ENCODE measurements at places on chromosomes 5 and 9. TPM values are rescaled to one million over a fixed set of nuclear protein-coding genes. Genes with fewer than 3 reads are reported as not detected.

SH3GL2 gene
- total RNA-seq: 1.0 TPM

IFNB1 gene
- total RNA-seq: not detected

PCDHGA12 gene
- 1.7 TPM for total RNA-seq

NDOR1 gene
- 6.2 TPM for total RNA-seq

PCDHB7 gene
- under 0.01 TPM for total RNA-seq

LHX3 gene
- not detected for total RNA-seq

HEMGN gene
- total RNA-seq: not detected

PRXL2C gene
- total RNA-seq: 43.1 TPM

FOXI1 gene
- not detected for total RNA-seq

RANBP17 gene
- total RNA-seq: 9.6 TPM

GTF2H2C gene
- total RNA-seq: 76.6 TPM

ORM1 gene
- not detected for total RNA-seq

KIAA0825 gene
- 3.3 TPM for total RNA-seq

GHR gene
- 0.55 TPM for total RNA-seq

HAPLN1 gene
- not detected for total RNA-seq

GFPT2 gene
- total RNA-seq: 10.2 TPM

TMOD1 gene
- total RNA-seq: 1.6 TPM

DNAI1 gene
- not detected for total RNA-seq

DCANP1 gene
- total RNA-seq: not detected

TMED9 gene
- total RNA-seq: 181 TPM

SLC36A3 gene
- not detected for total RNA-seq

LHX6 gene
- 0.10 TPM for total RNA-seq

OBP2B gene
- not detected for total RNA-seq

C1QTNF2 gene
- not detected for total RNA-seq

IL11RA gene
- 4.2 TPM for total RNA-seq

All from renal cortical epithelial cell (primary cell).